Hypothalamus (tissue), 51 donors: ENCODE measurements at places on chromosomes 6 and 20.

DNA sequence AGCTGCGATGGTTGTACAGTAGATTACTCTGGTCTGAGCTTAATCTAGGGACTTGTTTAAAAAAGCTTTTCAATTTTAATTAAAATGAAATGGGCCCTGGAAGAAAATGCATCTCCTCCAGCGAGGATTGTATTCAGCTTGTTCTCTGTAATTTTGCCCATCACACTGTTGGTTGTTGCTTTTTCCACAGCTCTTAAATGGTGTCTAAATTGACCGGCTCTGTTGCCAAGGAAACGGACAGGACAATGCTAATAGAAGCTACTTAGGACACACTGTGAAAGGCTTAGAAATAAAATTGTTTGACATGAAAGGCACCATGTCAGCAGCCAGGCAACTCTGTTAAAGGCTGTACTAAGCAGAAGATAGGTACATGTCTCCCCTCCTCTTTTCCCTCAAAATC lies 116.7 kb upstream of the NRSN1 start:
- no peak for DNase-seq

- DNase-seq, result no peak
These were observed 31.4 kb downstream of the FOXP4 start for GRCh38 chr6:41577356-41578216.

DNA sequence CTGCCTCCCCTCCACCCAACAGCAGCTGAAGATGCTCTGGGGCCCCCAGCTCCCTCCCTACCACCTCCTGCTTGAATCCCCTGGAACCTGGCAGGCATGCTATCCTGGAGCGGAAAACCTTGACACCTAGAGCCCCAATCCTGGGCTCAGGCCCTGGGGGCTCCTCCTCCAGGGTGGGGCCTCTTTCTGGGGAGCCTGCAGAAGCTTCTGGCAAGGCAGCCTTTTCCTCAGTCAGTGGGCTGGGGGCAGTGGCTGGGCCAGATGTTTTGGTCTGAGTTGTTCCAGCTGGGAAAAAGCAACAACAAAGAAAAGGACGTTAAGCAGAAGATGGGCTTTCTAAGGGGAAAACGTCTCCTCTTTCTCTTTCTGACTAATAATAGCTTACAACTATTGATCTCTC lies 21.1 kb downstream of the KIAA1755 start:
- DNase-seq, result no peak

DNA sequence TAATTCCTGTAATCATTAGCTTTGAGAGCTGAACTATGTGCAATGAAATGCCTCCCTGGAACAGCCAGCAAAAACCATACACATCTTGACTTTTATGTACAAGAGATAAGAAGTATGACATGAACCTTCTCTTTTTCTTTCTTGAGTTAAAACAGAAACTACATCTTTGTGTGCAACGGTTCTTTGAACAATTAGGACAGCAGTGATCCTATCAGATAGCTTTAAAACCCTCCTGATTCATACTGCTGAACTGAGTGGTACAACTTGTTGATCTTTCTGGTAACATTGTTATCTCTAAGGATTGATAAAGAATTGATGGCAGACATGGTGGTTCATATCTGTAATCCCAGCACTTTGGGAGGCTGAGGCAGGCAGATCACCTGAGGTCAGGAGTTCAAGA lies 43.4 kb downstream of the TRAF3IP2 start:
- DNase-seq, result no peak

DNA sequence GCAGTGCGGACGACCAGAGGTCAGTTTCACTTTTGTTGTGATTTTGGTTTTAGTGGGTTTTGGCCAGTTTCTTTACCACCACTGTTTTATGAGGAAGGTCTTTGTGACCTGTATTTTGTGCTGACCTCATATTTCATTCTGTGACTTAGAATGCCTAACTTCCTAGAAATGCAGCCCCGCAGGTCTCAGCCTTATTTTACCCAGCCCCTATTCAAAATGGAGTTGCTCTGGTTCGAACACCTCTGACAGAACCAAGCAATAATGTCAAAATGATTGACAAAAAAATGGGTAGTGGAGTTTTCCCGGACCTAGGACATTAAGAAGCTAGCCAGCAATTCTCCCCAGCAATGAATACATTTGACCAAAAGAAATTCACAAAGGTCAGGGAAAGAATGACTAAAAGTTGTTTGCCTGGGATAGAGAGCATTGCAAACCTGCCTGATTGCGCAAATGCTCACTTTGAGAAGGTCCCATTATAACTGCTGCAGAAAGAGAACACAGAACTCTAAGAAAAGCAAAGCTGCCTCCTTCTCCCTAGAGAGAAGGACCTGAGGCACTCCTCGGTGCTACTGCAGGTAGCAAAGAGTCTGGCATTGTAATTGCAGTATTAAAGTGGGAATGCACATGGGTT lies 288.8 kb downstream of the ADGB start:
- DNase-seq, result no peak

GRCh38 chr6:47247227-47247797 lies 62.4 kb downstream of the TNFRSF21 start:
- DNase-seq, result no peak

DNA sequence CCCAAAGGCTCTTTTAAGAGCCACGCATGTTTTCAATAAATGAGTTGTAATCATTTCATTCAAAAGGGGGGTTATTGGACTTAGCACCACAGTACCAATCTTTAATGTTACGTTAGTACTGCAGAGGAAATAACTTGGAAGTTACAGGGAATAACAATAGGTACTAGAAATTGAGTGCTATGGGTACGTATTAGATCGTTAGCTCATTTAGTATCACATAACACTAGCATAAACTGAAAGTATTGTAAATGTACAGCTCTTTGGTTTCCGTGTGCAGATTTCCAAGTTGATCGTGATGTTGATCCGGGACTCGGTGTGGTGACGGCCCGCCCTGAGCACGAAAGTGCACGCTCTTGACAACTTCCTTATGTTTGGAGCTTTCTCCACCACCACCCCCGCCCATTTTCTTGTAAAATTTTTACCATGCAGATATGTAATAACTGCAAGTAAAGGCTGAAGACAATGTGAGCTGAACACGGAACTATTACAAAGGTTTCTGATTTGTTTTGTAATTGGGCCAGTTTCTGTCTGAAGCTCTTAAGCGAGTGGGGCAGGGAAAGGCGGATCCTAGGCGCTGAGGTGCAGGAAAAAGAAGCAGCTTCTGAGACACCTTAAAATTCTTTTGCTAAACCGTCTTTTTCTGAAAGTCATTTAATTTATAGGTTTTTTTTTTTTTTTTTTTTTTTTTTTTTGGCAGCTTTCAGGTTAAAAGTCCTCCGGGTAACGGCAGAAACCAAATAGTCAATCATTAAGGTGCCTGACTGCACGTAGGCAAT lies 71.5 kb downstream of the HFE start:
- DNase-seq, result no peak

- DNase-seq, result no peak
These were observed 44.1 kb downstream of the CTNNBL1 start for GRCh38 chr20:37737826-37738420.

DNA sequence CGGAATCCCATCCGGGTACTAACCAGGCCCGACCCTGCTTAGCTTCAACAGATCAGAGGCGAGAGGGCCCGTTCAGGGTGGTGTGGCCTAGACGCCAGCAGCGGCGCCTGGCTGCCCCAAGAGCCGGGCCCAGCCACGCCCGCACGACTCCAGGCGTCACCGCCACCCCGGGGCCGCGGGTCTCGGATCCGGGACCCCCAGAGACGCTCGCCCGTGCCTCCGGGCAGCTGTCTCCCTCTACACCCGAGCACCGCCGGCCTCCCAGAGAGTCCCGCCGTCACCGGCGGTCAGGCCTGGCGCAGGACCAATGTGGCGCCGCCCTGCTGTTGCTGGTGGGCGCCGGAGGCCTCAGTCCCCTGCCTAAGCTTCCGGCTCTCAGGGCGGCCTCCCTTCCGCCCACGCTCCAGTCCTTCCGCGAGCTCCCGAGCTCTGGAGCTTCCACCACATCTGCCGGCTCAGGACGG lies 441.2 kb upstream of the DEFB115 start:
- DNase-seq, result no peak

DNA sequence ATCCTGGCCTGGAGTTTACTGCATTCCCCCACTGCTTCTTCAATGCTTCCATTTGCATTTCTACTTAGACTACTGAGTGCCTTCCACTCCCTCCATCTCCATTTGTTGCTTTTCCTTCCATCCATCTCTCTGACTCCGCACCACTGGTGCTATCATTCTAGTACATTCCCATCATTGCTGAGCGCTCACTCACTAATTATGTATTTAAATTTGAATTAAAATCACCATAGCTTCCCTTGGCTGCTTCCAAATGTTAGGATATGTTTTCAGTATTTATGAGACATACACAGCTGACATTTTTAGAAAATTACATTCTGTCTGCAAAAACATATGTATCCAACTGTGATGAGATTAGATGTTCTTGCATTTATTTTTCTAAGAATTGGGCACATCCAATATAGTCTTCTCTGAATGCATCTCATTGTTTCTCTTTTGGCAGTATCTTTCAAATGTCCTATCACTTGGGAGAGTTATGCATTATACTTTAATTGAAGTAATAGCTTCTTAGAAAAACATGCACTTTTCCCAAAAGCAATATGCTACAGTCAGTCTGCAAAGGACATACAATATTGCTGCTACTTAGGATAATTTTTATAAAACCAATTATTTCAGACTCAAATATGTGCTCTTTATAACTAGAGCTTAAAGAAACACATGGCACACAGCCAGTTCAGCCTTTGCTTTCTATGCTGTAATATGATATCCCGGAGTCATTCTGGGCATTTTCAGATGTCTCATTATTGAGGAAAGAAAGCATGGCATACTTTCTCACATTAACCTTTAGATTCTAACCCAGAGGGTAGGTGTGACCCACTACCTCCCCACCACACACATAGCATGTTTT lies 12.1 kb upstream of the COL21A1 start:
- DNase-seq, result no peak

GRCh38 chr20:62774762-62775161 lies 21.5 kb upstream of the MRGBP start:
- DNase-seq, result no peak
